Activated T-cell treated with anti-CD3 and anti-CD28 coated beads for 24 hours (primary cell): ENCODE measurements at places on chromosomes 11 and 22.

DNA sequence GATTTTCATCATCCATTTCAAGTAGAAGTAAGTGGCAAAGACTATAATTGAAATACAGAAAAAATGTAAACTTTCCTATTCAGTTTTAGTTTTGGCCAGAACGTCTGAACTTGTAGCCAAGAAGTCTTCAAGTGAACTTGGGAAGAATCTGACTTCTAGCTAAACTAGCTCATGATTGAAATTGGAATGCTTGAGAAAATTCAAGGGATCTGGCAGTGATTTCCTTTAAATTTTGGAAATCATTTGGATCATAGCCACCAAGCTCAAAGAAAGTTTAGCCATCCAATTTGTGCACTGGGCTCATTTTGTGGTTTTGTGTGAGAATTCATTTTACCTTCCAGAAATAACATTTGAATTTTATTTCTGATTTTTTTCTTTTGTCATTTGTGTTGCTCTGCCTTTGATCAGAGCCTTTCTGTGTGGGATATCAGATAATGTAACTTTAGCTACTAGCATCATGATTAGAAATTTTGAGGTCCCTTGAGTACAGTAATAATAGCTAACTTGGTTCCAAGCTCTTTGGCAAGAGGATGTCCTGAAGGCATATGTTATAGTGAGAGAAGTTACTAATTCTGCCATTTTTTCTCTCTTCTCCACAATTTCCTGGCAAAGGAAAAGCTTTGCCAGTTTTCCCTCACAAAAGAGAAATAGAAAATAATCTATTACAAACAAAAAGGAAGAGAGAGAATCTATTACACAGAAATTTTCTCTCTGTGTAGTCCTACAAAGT, 2123.7 kb upstream of the RAG2 start:
- no peak for DNase-seq

GRCh38 chr22:48639896-48640748, 1187.6 kb downstream of the BRD1 start:
- no peak for DNase-seq

DNA sequence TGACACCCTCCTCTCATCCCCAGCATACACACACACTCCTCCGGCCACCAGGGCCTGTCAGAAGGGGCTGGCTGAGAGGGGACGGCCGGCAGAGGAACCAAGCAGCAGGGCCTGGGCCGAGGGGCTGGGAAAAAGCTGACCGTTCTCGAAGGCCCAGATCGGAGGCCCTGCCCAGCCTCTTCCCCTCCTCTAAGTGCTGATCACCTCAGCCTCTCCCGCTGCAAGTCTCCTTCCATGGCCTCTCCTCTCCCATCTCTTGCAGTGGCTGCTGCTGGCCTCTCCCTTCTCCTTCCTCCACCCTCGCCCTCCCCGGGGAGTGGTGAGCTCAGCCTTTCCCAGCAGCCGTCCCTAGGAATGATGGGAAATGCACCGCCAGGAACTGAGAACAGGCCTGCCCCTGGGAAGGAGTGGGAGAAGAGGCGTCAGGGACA, 39.6 kb downstream of the ARRB1 start:
- no peak for DNase-seq

- DNase-seq = no peak
These were observed 570.6 kb downstream of the INSC start for GRCh38 chr11:15685306-15685705.

DNA sequence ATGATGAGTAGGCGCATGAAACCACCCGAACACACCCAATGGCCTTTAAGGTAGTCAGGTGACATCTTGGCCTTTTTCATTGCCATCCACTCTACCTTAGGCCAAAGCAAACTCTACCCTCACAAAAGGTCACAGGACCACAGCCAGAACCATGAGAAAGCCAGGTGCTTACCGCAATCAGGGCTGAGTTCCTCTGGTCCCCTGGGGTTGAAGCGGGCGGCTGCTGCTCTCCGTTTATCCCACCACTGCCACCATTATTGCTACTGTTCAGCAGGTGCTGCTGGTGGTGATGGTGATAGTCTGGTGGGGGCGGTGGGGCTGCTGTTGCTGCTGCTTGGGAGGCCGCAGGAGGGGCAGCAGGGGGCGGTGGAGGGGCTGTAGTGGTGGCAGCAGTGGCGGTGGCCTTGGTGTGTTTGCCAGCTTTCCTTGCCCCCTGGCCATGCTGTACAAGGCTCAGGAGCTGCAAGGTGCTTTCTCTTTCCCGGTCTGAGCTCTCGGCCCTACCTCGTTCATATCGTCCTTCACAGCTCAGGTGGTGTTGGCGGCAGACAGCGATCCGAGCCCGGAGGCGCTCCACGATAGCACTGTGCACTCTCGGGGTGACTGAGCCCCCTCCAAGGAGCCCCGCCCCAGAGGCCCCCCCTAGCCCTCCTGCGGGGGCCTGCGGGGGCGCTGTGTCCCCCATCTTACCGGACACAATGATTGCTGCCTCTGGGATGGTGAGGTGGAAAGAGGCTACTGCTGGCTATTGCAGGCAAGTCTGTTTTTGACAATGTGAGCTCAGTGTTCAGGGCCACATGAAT, 1.6 kb downstream of the MAML2 start:
- peak; percentile 51 for DNase-seq

DNA sequence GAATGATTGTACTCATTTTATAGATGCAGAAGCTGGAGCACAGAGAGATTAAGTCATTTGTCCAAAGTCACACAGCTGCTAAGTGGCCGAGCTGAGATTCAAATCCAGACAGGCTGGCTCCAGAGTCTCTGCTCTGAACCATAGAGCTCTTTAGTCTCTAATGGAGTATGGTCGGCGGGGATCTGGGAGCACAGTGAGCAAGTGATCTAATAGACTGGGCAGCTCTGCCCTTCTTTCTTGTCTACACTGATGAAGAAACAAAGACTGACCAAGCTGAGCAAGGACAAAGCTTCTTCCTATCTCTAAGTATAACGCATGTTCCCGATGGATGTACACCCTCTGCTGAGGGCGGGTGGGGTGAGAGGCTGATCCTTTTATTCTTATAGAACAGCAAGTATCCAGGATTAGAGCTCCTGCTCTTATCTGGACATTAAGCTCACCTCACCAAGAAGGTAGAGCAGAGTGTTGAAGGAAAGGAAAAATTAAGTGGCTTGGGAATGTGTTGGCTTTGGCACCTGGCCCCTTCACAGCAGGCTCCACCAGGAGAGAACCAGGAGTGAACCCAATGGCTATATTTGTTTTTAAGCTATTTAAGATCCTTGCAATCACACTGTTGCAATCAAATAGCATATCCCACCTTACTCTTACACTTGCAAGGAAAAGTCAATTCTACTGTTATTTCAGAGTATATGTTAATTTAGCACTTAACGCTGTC, 68.7 kb downstream of the ETS1 start:
- no peak for DNase-seq

DNA sequence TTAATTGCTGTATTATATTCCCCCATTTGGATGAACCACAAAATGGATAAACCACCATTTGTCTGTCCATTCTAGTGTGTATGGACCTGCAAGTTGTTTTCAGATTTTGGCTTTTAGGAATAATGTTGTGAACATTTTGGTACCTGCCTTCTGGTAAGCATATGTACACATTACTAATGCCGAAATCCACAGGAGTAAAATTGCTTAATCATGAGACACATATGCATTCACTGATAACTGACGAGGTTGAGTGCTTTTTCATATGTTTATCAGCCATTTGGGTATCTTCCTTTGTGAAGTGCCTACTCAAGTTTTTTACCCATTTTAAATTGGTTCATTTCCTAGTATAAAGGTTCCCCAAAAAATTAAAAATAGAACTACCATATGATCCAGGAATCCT, 34.2 kb downstream of the OSBP2 start:
- DNase-seq = no peak

GRCh38 chr11:126333142-126333541, 22.3 kb upstream of the ST3GAL4 start:
- DNase-seq = no peak

GRCh38 chr22:43088627-43088983, 586 bp downstream of the TTLL1 start:
- DNase-seq = no peak

- no peak for DNase-seq
These were observed 60.5 kb downstream of the CYB5R2 start for GRCh38 chr11:7612661-7613393.

DNA sequence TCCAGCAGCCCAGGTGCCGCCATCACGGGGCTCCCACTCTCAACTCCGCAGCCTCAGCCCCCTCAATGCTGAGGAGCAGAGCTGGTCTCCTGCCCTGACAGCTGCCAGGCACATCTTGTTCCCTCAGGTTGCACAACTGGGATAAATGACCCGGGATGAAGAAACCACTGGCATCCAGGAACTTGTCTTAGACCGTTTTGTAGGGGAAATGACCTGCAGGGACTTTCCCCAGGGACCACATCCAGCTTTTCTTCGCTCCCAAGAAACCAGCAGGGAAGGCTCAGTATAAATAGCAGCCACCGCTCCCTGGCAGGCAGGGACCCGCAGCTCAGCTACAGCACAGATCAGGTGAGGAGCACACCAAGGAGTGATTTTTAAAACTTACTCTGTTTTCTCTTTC, at the start of gene SAA1:
Gene SAA1 (plus strand): TSS at position 316 of the 400 bp plus-strand sequence. CDS start 624 bp downstream, outside the sequence.
- no peak for DNase-seq

DNA sequence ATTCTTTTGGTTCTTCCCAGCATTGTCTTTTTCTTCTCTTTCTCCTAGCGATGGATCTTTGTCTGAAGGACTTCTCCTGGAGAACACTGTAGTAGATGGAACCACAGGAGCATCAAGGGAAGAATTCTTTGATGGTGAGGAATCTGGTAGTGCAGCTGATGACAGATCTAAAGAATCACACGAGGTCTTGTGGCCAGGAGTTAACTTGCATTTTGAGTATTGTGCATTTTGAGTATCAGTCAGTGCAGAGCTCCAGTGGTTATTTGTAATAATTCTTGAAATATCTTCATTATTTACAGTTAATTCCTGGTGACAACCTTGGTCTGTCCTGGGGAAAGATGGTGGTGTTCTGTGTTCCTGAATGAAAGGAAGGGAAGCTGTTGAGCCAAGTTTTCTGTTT, 14.5 kb upstream of the POGLUT3 start:
- DNase-seq = no peak

GRCh38 chr22:50298937-50299784, 8.3 kb downstream of the PLXNB2 start:
- DNase-seq = no peak

GRCh38 chr11:68710409-68710808, 26.1 kb downstream of the GAL start:
- DNase-seq = no peak

DNA sequence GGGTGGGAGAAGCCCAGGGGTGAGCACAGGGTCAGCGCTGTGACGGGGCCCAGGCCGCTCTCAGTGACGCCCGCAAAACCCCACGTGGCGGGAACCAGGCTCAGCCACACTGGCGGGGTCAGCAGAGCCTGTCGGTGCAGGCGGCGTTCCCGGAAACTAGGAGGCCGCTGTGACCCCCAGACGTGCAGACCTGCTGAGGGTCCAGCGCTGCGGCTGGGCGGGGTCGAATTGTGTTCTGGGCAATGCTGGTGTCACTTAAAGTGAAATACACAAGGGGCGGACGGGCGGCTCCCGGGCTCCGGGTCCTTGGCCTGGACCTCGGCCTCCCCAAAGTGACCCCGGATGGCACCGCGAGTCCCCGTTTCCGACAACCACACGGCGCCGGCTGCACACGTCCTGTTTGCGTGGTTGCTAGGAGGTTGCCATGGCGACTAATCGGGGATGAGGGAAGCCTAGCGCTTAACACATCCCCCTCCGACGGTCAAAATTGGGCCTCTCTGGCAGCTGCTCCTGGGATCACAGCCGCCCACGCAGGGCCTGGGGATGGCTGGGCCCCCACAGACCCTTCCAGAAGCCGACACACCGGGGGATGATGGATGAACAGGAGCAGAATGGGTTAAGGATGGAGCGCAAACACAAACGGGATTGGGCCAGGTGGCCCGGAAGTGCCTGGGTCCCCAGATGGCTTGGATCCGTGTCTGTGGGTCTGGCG, 81.7 kb upstream of the PRR5 start:
- DNase-seq = peak; percentile 58

GRCh38 chr11:79330651-79331050, 110.2 kb downstream of the TENM4 start:
- no peak for DNase-seq

- no peak for DNase-seq
These were observed 70.3 kb upstream of the BMAL1 start for GRCh38 chr11:13207270-13207664.

DNA sequence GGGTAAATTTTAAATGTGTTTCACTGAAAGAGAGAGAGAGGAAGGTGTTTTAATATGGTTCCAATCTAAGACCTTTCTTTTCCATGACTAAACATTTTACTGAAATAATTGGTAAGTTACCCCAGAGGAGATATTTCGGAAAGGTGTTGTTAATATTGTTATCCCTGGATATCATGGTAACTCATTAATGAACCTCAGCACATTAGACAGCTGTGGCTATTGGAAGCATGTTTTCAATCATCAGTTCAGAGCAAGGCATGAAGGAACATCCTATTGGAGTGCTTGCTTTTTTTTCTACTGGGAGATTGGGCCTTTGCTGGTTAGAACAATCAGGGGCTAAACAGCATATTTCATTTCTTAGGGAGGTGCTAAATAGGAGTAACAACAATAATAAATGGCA, 11.8 kb downstream of the BARX2 start:
- DNase-seq = no peak

- no peak for DNase-seq
These were observed 14.4 kb downstream of the MUC15 start for GRCh38 chr11:26557666-26558065.

DNA sequence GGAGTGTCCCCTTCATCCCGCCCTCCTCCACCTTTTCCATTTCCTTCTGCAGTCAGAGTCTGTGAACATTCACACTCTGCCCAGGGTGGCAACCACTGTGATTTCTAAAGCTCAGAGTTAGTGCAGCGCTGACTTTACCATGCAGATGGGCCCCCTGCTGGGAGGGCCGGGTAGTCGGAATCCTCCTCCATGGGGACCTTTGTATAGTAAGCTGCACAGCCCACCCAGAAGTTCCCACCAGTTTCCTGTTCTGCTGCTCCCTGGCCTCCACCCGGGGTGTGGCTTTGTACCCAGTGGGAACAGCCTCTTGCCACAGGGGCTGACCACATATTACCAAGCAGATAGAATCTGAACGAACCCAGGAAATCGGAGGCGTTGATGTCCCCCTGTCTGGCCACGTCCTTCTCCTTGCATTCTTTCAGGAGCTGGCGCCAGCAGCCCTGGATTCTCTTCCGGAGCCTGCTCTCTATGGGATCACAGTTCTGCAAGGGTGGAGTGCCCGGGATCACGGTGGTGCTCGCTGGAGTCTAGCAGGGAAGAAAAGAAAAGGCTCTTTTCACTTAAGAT, 125.3 kb downstream of the MPPED1 start:
- DNase-seq = no peak

DNA sequence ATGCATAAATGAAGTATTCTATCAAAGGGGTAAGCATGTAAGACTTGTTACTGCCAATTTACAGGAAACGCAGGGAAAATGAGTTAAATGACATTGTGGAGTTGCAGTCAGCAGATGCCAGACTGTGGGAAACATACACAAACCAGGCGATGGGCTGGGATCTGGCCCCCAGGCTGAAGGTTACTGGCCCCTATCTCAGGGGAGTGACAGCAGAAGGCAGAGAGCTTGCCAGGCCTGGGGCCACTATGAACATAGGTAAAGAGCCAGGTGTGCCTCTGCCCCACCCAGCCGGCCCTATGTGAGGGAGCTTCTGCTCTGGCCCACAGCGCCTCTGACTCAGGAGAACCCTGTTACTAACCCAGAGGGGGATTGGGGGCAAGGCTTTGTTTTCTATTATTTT, 26.1 kb upstream of the SLC25A1 start:
- no peak for DNase-seq
